Inflammatory macrophage treated with lipopolysaccharide for 1 hour (primary cell): ENCODE measurements at places on chromosomes 13 and 19.

- DNase-seq, result peak; percentile 65
These were observed 23.3 kb downstream of the NOTCH3 start for GRCh38 chr19:15177269-15178116.

- no peak for DNase-seq
These were observed 19.3 kb downstream of the CCNE1 start for GRCh38 chr19:29831041-29831548.

DNA sequence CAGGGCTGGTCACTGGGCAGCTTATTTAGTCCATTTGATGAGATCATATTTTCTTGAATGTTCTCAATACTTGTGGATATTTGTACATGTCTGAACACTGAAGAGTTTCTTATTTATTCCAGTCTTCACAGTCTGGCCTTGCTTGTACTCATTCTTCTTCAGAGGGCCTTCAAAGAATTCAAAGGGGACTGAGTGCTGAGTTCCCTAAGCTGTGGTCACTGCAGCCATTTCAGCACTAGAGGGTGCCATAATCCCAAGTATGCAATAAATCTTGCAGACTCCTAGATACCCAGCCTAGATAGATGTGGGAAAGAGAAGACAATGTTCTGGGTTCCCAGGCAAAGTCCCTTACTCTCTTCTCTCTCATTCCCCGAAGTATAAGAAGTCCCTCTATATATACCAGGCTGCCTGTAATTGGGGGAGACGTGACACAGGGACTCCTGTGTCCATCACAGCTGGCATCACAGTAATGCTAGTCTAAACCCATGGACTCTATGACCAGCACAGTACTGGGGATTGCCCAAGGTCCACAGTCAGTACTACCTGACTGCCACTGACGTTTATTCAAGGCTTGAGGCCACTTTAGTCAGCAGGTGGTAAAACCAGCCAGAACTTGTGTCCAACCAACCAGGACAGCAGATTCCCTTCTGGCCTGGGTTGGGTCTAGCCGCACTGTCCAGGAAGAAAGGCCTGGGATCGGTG is 8.9 kb upstream of the VN1R1 start:
- DNase-seq, result peak; percentile 18

- no peak for DNase-seq
These were observed 498.9 kb upstream of the SLITRK5 start for GRCh38 chr13:87172166-87172835.

GRCh38 chr13:37747071-37747612 is 122.4 kb downstream of the TRPC4 start:
- DNase-seq, result no peak

DNA sequence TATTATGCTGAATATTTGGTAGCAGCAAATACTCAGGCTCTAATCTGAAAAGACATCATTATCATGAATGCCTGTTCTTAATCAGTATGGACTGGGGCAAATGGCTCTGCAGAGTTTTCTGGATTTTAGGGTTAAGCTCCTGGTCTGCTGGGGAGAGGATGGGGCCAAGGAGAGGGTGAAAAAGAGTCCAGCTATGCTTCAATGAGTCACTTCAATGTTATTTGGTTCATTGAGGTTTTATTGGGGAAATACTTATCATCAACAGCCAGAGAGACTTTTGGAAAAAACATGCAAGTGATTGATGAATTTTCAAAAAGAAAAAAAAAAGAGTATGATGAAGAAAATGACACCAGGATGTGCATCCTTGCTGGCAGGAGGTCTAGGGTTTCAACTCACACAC is 278.3 kb downstream of the UQCRFS1 start:
- DNase-seq, result no peak

DNA sequence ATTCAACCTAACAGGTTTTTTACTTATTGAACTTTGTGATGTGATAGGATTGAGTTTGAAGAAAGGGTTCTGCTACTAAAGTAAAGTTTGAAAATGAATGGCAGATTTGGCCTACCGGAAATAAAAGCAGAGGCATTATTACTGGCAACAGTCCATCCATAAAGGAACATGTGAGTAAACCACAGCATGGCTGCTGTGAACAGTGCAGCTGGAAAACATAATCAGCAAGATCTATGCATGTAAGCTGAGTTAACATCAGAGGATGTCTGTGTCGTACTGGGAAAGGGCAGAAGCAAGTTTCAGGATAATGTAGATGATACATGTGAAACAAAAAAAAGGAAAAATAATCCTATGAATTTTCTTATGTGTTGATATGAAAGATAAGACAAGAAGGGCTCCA is 87.6 kb downstream of the CYSLTR2 start:
- no peak for DNase-seq

DNA sequence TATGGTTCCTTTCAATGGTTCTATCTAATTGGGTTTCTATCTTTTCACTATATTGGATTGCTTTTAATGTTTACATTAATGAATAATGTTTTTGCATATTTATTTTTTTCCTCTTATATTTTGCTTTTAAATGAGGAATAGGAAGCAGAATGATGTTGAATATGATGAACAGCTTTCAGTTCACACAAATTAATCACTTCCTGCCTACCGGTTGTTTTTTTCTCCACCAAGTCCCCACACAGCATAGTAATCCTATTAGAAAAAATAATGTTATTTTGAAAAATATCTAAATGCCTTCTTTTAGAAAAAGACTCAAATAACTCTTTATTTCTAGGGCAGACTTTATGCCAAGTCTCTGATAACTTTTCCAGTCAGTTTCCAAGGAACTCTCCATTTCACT is 184.9 kb upstream of the MIR17HG start:
- DNase-seq, result no peak

- DNase-seq, result peak; percentile 76
These were observed 27.2 kb downstream of the RCBTB2 start for GRCh38 chr13:48505597-48506091.

DNA sequence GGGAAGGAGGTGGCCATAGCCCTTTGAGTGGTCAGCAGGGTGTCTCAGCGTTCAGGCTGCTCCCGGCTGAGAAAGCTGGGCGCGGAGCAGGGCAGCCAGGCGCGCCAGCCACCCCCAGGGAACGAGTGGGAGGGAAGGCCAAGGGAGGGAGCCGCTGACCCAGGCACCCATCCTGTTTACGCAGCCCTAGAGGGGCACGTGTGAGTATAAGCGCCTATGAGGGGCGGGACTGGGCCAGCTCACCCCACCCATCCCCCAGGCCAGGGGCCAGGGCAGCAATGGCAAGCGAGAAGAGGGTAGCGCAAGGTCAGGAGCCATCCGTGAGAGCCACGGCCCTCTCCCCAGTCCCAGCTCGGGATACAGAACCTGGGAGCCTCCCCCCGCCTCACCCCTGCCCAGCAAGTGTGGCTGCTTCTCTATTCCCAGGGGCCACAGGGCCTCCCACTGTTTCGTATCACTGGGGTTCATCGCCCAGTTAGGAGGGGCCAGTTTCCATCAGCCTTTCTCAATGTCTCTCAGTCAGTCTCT is 897 bp upstream of the DMKN start:
- no peak for DNase-seq

- no peak for DNase-seq
These were observed 3.4 kb upstream of the NUMBL start for GRCh38 chr19:40693896-40694295.

DNA sequence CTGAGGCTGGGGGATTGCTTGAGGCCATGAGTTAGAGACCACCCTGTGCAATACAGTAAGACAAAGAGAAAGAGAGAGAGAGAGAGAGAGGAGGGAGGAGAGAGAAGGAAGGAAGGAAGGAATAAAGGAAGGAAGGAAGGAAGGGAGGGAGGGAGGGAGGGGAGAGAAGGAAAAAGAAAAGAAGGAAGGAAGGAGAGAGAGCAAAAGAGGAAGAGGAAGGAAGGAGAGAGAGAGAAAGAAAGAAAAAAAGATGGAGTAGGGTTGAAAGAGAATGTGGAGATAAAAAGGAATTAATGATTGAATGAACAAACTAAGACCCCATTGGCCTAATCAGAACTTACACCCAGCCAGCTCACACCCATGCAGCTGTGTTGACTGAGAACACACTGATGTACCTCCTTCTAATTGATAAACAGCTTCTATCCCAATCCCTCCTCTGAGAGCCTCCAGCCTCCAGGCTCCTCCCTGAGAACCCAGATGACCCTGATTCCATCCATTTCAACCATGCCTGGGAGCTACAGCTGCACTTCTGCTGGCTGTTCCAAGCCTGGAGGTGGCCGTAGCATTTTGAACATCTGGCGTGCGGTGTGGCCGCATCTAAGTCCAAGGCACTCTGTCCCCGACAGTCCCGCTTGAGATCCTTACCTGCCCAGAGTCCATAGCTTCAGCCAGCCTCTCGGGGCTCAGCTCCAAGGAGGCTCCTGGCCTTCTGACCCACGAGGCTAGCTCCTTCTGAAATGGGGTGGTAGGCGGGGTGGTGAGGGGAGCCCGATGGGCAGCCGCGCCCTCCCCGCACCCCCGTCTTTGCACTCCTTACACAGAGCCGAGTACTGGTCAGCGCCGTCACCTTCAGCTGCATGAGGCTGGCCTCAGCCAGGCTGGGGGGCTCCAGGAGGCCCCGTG is 1.1 kb downstream of the PRODH2 start:
- DNase-seq, result no peak

- DNase-seq, result peak; percentile 55
These were observed 13.4 kb downstream of the TM6SF2 start for GRCh38 chr19:19259741-19260140.

- DNase-seq, result peak; percentile 86
These were observed 21.0 kb downstream of the CLEC4M start for GRCh38 chr19:7783991-7784423.

DNA sequence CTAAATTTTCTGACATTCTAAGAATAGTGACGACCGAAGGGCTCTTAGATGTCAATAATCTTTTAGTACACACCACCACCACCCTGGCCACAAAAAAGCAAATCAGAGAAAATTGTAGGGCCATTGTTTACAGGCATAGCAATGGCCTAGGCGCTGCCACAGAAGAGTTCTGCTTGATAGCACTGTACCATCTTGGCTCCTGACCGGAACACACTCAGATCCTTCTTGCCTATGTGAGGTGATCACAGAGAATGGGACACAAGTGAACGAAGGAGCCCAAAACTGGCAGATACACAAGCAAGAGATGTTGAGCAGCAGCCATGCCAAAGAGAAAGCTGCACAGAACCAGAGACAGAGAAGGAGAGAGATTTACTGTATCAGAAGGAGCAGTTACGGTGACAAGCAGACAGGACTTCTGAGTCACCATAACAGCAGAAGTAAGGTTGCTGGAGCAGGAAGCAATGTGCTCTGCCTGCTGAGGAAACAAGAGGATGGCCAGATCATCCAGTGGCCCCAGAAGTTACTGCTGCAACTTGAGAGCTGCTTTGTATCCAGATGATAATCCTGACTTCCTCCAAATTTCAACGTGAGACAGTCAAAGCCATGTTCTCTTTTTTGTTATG is 105.2 kb downstream of the SLITRK6 start:
- DNase-seq, result no peak

DNA sequence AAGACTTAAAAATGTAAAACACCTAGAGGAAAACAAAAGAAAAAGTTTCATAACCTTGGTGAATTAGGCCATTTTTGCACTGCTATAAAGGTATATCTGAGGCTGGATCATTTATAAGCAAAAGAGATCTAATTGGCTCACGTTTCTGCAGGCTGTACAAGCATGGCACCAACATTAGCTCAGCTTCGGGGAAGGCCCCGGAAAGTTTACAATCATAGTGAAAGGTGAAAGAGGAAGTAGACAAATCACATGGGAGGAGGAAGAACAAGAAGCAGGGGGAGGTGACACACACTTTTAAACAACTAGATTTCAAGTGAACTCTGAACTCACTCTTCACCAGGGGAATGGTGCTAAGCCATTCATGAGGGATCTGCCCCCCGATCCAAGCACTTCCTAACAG is 1358.5 kb upstream of the PCDH9 start:
- DNase-seq, result peak; percentile 1

DNA sequence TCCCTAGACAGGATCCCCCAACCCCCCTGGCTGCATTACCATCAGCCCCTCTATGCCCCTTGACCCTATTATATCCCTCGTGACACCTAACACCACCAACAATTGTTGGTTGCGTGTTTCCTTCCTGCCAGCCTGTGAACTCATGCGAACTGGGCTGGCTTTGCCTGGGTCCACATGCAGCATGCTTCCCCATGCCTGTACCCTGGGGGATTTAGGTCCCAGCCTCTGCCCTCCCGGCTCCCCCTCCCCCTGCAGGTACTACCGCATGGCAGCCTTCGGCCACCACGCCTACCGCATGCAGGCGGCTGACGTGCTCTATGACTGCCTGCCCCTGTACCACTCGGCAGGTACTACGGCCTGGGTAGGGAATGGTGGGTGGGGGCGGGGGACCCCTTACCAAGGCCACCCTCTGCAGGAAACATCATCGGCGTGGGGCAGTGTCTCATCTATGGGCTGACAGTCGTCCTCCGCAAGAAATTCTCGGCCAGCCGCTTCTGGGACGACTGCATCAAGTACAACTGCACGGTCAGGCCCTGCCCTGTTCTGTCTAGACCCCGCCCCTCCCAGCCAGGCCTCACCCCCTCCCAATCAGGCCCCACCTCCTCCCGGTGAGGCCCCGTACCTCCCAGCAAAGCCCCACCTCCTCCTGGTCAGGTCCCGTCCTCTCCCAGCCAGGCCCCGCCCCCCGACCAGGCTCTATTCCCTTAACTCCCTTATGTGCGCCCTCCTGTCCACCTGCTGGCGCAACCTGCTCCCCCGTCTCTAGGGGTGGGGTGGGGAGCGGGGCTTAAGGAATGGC is 18.5 kb downstream of the SLC27A1 start:
- no peak for DNase-seq

GRCh38 chr19:4267901-4268815 is 10.9 kb upstream of the SHD start:
- no peak for DNase-seq

- no peak for DNase-seq
These were observed 66.0 kb downstream of the TEX26 start for GRCh38 chr13:30998136-30999088.

DNA sequence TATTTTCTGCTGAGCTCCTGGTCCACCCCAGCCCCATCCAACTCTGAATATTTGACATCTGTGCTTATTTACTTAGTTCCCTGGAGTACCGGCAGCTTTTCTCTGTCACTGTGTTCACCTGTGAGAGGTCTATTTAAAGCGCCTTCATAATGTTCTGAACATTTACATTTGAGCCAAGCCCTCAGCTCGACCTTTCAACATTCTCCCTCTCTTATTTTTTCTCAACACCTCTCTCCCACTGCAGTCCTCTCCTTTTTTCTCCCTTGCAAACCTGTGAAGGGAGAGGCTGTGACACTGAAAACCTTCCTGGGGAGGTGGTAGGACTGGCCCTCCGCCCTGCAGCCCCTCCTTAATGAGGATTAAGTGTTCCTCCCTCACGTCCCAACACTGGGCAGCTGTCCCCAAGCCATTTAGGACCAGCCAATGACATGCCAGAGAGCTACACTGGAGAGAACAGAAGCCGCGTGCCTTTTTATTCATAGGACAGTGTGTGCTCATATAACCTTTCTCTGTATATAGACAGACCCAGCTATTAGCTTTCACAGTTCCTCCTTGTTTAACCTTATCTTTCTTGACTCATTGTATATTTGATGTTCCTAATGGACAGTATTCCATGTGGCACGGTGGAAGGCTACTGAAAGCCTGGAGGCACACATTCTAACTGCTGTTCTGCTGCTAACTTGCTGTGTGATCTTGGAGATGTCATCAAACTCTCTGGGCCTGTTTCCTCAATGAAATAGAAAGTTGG is 134.8 kb downstream of the NUFIP1 start:
- no peak for DNase-seq

GRCh38 chr19:10998045-10998533 is 37.3 kb downstream of the SMARCA4 start:
- no peak for DNase-seq
